ENCODE measurements at places on chromosomes 7 and 10.

DNA sequence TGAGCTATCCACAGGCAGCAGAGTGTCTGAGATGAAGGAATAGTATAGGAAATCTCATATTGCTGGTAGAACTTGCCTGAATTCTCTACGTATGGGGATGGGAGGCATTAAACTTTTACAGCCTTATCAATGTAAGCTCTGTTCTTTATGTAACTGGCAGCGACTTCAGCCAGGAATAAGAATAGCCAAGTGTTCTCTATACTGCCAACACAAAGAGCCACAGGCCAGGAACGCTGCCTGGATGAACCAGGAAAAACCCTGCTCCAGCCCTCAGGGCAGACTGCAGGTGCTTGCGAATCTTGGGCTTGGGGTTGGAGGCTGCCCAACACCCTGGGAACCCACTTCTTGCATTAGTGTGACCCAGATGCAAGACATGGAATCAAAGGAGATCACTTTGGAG lies 6.1 kb upstream of the OLAH start:
- DNase-seq: no peak

- DNase-seq: no peak
Measured at GRCh38 chr7:6398943-6399342, 48.8 kb downstream of the DAGLB start.

DNA sequence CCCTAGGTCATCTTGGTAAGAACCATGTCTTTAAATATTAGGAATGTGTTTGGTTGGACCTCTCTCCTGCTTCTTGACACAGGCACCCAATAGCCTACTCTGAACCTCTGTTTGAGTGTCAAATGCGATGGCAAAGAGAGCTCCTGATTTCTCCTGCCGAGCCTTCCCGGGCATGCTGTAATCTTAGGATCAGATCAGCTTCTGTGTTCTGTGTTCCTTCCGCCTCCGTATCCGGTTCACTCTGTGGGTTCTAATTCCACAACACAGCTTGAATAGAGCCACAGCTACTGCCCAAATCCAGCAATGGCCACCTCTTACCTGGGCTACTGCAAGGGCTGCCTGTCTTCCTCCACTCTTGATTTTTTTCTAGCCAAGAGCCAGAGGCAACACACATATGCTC lies 165.2 kb upstream of the TNS3 start:
- DNase-seq: no peak

DNA sequence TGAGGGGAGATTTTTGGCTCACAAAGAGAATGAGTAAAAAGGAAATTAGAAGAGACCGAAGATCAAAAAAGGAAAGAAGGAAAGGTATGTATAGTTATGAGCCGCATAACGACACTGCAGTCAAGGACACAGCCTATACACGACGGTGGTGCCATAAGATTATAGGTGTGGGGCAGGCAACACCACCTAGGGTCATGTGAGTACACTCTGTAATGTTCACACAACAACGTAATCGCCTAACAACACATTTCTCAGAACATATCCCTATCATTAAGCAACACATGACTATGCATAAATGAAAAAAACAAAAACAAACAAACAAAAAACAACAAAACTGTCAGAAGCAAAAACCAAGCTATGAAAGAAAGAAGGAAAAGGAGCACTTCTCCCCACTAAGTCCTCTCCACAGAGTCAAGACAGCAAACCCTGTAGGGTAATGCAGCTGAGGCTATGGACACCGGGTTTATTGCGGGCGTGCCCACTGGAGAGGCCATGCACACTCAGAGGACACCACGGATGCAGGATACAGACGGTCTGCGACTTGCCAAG lies 45.1 kb downstream of the PIP4K2A start:
- no peak for DNase-seq

DNA sequence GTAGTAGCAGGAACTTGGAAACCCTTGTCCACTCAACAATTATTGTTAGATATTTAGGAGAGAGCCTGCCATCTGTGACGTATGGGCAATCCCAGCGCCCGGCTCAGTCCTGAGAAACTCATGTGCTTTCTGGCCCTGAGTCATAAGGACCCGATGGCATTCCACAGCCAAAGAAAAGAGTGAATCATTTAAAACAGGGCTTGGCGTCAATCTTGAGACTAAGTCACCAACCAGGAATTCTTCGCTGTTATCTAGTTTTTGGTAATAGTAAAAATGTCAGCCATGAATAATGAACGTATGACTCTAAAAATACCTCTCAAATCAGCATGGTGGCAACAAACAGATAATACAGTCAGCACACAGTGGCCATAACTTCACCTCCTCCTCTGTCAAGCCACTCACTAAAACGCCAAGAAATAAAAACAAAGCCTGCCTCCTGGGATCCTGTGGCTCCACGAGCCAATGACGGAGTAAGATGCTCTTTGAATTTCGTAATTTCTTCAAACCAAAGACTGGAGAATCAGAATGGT lies 140.8 kb downstream of the ADAM12 start:
- peak; percentile 74 for DNase-seq

DNA sequence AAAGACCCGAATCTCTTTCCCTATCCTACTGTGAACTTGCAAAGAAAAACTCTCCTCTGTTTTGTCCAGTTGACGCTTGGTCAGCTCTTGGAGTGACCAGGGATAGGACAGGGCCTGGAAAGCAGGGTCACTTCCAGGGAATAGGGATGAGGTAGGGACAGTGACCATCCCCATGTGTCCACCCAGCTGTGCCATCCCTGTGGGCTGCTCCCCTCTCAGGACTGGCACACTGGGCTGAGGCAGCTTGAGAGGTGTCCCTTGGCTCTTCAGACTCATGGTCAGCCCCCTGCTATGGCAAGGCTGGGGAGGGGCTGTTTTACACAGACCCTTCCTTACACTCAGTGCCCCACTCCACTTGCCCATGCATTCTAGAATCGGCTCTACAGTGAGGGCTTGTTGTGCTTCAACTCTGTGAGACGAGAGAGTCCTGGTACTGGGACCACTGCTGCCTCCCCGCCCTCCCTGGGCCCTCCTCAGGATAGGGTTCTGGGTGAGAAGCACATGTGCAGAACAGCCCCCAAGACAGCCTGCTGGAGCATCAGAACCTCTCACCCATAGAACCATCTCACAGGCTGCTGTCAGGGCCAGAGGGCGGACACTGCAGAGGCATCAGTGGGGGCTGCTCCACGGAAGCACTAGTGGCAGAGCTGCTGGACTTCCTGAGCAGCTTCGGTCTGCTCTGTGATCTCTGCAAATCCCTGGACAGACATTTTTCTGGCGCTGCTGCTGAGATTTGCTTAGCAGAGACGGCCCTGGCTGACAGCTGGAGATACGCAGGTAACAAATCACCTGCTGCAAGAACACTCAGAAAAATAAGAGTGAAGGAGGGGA lies 202.8 kb upstream of the CXCL12 start:
- DNase-seq: no peak

DNA sequence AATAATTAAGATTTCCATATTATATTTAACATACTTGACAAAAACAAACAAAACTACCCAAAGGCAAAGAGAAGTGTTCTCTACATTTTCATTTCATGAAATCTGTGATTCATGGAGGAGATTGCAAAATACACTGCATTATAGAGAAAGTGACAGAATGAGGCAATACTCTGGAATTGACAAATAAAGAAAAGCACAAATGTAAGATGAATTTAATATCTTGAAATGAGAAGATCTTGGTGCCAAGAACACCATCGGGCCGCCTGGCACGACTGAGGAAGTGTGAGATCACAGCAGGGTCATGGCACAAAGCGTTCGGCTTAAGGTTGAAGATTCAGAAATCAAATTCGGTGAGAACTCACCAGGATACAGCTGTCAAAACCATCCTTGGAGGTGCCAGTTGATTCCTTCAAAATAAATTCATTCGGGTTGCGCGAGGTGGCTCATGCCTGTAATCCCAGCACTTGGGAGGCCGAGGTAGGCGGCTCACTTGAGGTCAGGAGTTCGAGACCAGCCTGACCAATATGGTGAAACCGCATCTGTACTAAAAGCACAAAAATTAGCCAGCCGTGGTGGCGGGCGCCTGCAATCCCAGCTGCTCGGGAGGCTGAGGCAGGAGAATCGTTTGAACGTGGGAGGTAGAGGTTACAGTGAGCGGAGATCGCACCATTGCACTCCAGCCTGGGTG lies 174.0 kb upstream of the PFKP start:
- DNase-seq: no peak

GRCh38 chr7:68411742-68412141 lies 1186.5 kb upstream of the AUTS2 start:
- DNase-seq: no peak

GRCh38 chr10:4766454-4766853 lies 59.6 kb upstream of the AKR1E2 start:
- no peak for DNase-seq

DNA sequence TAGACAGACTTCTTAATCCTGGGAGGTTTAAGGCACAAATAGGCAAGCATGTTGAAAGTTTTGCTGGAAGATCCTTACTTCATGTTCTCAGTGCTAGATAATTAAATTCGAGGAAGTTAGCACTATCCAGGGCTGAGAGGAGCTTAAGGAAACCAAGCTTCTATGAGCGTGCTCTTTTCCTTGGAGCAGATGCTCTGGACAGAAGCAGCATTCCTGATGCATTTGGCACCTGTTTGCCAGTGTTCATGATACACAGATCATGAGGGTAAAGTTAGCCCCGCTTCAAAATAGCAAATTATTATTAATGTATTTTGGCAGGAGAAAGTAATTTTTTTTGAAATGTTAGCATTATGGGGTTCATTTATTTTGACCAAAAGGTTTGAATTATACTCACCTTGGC lies 9.4 kb downstream of the HDAC9 start:
- no peak for DNase-seq

DNA sequence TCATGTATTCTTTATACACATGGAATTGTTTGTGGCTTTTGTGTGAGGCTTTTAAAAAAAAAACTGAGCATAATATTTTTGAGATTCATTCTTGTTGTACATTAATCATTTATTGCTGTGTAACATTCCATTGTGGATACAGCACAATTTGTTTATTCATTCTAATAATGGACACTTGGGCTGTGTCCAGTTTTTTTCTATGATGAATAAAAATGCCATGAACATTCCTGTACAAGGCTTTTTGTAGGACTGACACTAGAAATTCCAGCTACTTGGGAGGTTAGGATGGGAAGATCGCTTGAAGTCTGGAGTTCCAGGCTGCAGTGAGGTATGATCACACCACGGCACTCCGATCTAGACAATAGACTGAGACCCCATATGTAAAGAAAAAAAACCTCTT lies 254.3 kb upstream of the CACNA2D1 start:
- no peak for DNase-seq

GRCh38 chr7:123579416-123579815 lies 21.8 kb upstream of the NDUFA5 start:
- no peak for DNase-seq

- DNase-seq: no peak
Measured at GRCh38 chr10:74677951-74678350, 148.4 kb upstream of the KAT6B start.

DNA sequence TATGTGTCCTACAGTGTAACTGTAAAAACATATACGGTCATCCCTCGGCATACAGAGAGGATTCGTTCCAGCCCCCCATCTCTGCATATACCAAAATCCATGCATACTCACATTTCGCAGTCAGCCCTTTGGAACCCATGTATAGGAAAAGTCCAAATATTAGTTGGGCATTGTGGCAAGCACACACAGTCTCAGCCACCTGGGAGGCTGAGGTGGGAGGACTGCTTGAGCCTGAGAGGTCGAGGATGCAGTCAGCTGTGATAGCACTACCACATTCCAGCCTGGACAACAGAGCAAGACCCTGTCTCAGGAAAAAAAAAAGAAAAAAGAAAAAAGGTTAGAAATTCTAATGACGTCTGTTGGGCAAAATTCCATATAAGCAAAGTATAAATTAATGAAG lies 29.1 kb downstream of the MDH2 start:
- DNase-seq: no peak

DNA sequence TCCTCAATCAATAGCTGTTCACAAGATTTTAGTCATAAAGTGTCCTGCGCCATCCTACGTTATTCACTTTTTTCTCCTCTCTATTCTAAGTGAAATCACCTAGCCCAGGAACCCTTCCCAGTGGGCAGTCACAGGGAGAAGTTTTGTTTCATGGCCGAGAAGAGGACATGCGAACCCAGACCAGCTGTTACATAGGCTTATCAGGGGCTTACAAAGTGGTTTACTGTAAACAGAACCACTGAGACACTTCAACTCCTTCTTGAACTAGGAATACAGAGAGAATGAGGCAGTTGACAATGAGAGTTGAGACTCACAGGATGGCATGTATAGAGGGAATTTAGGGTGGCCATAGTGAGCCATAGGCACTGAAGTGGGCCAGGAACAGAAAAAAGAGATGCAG lies 246.9 kb upstream of the GLI3 start:
- DNase-seq: no peak

- no peak for DNase-seq
Measured at GRCh38 chr7:98058186-98058585, 48.5 kb upstream of the LMTK2 start.

- DNase-seq: no peak
Measured at GRCh38 chr7:101818287-101819071, 1.1 kb downstream of the CUX1 start.

DNA sequence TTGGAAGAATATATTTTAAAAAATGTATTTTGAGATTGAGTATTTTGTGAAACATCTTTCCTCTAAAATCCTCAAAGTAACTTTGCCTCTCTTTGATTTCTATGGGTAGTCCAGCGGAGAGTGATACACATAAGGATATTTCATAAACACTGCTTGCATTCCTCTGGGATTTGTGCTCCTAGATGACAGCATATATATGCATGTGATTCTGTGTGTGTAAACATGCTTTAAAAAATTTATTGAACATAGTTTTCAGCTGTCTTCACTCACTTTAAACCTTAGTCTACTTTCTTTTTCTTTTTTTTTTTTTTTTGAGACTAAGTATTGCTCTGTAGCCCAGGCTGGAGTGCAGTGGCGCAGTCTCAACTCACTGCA lies 84.6 kb downstream of the KAT6B start:
- DNase-seq: no peak

DNA sequence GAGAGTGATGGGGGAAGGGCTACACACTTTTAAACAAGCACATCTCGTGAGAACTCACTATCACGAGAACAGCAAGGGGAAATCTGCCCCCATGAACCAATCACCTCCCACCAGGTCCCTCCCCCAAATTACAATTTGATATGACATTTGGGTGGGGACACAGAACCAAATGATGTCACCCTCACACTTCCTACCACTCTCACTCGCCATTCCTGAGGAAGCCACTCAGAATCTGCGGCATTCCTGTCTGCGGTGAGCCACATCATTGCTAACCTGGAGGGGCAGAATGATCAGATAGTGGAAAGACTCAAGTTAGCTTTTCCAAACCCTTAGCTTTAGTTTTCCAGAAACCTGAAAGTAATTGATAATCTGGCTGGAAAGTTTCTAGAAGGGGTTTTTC lies 66.9 kb downstream of the MYO3A start:
- no peak for DNase-seq

GRCh38 chr7:21938463-21938862 lies 7.2 kb downstream of the CDCA7L start:
- no peak for DNase-seq
